Foreskin melanocyte (primary cell): ENCODE measurements at places on chromosomes 1 and 21.
A peak's percentile ranks its signal among the peaks of the same experiment; 100 is the strongest.

- no peak for DNase-seq
These were observed 36.6 kb downstream of the VANGL2 start for GRCh38 chr1:160436966-160437365.

- DNase-seq, result no peak
These were observed 32.0 kb downstream of the PTAFR start for GRCh38 chr1:28144203-28145135.

GRCh38 chr1:22131875-22132486, 10.9 kb downstream of the WNT4 start:
- no peak for DNase-seq

GRCh38 chr1:78715181-78715661, 65.6 kb downstream of the IFI44 start:
- peak; percentile 87 for DNase-seq

GRCh38 chr1:113874012-113874879, 2.7 kb upstream of the PTPN22 start:
- no peak for DNase-seq

- peak; percentile 53 for DNase-seq
These were observed 63.9 kb downstream of the LTN1 start for GRCh38 chr21:28928578-28929420.

- no peak for DNase-seq
These were observed 936 bp upstream of the NCAM2 start for GRCh38 chr21:20997311-20997635.

DNA sequence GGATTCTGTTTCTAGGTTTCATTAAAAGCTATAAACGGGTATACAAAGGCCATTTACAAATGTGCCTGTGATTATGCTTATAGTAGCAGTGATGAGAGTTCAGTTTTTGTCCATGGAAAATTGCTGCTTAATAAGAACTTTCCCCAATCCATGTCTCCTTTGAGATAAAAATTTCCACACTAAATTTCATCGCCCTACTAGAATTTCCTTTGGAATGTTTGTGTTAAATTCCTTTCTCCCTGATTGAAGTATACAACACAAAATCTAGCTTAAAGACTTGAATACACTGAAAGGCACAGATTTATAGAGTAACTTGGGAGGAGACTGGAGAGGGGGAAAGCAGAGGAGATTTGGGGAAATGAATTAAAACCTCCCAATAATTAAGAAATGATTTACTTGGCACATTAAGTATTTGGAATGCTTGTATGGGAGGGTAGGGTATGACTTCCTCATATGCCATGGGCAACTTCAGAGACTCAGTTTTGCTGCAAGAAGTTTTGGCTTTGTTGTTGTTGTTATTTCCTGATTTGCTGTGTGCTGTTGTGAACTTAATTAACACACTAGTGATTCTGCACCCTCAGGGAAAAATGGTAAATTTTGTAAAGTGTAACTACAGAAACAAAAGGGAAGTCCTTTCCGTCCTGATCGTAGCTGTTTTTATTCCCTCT, 157.6 kb upstream of the LMO4 start:
- peak; percentile 30 for DNase-seq

DNA sequence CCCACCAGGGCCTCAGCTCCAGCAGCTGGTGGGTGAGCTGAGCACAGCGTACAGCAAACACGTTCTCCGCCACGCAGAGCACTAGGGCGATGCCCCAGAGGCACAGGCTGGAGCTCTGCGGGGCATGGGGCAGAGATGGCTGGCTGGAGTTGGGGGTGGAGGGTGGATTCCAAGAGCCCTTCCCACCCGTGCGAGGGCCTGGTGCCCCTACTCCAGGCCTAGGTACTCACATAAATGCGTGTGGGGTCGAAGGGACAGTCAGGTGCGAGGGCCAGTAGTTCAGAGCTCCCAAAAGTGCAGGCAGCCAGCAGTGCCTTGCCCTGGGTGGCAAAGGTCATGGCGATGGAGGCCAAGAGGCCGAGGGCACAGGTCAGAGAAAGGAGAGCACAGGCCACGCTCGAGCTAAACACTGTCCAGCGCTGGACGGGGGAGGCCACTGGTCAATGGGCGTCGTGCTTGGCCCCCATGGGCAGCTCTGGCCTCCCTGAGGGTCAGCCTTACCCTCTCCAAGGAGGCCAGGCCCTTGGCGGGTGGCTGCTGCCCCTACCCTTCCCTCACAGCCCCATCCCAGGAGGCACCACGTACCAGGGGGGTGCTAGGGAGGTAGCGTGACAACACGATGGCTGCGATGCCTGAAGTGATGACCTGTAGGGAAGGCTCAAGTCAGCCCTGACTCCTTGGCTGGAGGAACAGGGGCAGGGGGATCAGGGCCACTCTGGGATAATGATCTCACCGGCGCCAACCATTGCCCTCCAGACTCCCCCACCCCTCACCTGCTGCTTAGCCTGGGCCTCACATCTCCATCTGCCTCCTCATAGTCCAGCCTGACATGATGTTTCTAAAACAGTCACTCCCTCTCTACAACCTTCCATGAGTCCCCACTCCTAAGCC, 5.6 kb downstream of the TMEM54 start:
- no peak for DNase-seq

GRCh38 chr1:187680823-187681222, 852.1 kb downstream of the PLA2G4A start:
- peak; percentile 60 for DNase-seq

DNA sequence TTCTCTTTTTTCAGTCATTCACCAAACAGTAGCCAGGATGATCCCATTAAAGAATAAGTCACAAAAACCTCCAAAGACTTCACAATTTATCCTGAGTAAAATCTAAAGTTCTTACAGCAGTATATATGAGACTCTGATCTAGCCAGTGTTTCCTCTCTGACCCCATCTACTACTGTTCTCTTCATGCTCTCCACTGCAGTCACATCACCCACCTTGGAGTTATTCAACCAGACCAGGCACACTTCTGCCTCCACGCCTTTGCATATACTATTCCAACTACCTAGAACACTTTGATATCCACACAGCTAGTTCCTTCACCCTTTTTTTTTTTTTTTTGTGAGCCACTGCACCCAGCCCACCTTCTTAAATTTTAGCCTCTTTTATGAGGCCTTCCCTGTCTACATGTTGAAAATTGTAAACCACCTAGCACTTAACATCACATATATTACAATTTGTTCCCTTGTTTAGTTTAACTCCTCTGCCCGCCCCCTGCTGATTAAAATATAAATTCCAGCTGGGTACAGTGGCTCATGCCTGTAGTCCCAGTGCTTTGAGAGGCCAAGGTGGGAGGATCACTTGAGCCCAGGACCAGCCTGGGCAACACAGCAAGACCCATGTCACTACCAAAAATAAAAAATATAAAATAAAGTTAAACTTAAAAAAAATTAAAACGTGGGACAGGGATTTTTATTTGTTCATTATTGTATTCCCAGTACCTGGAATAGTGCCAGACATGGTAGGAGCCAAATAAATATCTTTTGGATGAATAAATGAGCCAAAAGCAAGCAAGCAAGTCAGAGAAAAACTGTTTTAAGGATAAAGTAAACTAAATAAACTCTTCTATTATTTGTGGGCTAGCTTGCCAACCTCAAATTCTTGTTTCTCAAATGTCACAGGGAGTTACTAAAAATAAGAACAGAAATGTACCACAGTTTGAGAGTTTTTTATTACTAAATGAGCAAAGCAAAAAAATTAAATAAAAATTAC, 35.2 kb upstream of the MUTYH start:
- no peak for DNase-seq

- no peak for DNase-seq
These were observed 268.7 kb upstream of the SGIP1 start for GRCh38 chr1:66265268-66265667.

- no peak for DNase-seq
These were observed 4.2 kb upstream of the C1orf174 start for GRCh38 chr1:3904006-3904842.

DNA sequence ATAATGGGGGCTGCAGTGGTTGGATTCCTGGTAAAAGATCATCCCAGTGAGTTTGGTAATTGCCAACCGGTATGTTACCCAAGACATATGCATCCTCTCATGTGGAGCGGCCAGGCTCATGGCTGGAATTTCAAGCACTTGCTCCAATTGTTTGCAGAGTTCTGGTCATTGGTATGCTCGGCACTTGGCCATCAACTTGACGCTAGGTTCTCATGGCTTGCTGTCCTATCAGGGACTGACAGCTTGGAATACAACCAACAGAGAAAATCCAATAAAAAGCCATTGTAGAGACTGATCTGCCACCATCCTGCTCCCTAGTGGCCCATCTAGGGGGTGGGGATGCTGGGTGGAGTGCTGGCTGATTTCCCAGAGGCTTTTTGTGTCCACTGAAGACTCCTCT, 120.9 kb downstream of the EDEM3 start:
- DNase-seq, result no peak

DNA sequence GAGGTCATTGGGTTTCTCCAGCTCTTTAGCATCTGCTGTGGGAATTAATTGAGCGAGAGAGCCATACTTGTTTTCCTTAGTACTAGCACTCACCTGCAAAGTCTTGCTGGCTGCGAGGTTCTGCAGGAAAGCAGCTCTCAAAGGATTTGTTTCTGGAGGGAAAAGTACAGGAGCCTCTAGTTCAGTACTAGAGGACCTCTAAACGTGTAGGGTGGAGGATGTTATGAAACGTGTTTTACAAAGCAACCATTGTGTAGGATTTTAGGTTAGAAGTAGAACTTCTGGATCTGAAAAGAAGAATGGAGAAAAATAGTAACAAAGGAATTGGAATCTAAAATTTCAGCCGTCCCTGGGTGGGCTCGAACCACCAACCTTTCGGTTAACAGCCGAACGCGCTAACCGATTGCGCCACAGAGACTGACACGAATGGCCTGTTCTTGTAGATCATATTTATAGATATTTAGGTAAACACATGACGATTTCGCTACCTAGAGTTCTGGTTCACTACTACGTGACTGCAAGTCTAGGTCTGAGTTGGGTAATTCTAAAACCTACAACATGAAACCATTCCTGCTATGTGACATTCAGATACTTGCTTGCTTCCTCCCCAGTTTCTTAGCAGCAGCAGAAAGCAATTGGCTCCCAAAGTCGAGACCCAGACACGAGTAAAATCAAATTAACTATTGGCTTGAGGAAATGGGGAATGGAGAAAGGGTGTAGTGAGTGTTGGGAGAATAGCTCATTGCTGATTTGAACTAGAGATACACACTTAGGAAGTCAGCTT, 60.2 kb upstream of the CFAP126 start:
- DNase-seq, result peak; percentile 35

DNA sequence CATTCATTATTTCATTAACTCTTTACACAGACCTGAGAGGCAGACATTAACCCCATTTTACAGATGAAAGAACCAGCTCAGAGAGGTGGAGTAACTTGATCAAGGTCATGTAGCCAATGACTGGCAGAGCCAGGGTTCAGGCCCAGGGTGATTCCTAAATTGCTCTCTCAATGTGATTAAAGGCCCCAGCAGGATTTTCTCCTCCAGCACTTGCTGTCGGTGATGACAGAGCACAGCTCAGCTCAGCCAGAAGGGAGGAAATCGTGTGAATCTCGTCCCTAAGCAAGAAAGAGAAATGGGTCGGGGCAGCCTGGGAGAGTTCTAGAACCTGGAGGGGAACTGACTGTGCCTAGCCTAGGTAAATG, 19.5 kb upstream of the RNF19B start:
- no peak for DNase-seq

DNA sequence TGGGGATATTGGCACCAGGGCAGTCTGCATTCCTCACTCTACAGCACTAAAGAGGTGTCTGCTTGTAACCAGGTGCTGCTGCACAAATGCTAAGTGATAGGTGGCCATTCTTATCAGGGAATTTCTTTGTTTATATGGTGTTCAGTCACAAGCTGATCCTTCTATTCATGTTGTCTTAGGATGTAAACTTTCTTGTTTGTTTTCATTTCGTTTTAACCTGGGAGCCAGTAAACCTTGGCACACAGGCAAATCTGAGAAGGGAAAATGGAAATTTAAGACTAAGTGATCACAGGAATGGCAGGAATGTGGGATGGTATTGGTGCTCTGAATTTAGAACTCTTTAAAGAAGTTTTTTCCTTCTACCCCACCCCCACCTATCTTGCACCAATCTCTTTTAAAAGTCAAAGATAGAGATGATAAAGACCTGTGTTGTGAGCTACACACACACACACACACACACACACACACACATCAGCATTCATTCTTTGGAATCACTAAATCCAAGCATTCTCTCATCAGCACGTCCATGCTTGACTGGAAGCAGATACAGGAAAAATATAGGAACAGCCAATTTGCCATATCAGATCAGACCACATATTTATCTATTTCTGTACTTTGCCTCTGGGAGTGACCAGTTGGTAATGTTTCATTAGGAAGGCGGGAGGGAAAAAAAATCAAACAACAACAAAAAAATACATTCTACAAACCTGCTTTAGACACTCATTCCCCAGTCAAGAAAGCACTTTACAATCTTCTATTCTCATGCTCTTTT, 451.4 kb upstream of the ADGRL2 start:
- no peak for DNase-seq

GRCh38 chr1:8378178-8378577, 60.3 kb downstream of the SLC45A1 start:
- no peak for DNase-seq

GRCh38 chr1:97986041-97987005, 65.5 kb upstream of the DPYD start:
- no peak for DNase-seq

DNA sequence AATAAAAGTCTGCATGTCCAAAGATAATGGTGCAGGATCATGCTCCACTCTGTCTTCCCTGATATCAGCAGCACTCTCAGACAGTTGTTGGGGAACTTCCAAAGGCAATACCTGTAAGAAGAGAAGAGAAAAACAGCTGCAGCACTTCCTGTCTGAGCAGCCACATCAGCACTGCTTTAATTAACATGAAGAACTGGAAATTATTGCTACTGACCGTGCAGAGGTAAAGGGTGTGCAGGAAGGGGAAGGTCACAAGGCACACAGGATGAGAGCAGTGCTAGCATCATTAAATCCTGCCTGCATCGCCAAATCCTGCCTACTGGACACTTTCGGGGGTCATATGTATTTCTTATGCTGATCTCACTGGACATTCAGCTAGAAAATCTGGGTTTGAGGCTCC, 379.0 kb downstream of the LMX1A start:
- no peak for DNase-seq

DNA sequence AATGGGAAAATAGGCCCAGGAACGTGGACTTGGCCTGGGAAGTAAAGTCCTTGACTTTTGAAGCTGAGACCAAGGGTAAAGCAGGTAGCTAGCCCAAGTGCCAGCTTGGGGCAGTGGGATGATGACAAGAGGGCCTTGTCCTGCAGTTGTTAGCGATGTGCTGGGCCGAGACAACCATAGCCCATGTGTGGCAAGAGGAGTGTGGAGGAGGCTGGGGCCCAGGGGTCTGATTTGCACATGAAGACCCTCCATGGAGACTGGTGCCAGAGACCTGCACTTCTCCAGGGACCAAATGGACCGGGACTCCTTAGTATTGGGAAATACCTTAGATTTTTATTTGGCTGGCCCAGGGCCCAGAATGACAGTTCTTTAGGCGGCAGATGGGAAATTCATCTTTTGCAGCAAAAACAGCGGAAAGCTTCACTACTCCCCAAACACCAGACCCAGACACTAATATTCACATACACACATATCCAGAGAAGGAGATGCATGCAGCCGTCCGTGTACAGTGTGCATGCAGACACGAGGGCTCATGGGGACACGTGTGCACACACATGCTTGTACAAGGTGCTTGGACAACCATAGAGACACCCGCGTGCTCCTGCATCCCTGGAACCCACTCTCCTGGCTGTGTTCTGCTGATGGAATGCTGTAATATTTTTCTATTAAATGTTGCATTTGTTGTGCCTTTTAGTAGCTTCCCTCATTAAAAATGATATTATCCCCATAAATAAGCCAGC, 78.1 kb upstream of the CSF3R start:
- DNase-seq, result no peak

- no peak for DNase-seq
These were observed 33.7 kb upstream of the CACYBP start for GRCh38 chr1:174966008-174966572.
